ENCODE measurements at places on chromosomes 1 and 21. TPM values are rescaled to one million over a fixed set of nuclear protein-coding genes. Genes with fewer than 3 reads are reported as not detected.
A peak's percentile ranks its signal among the peaks of the same experiment; 100 is the strongest.

C8B gene
- polyA plus RNA-seq, result not detected

TMED5 gene
- polyA plus RNA-seq, result 27.9 TPM

SMIM1 gene
- polyA plus RNA-seq, result 5.7 TPM

WNT3A gene
- polyA plus RNA-seq, result not detected

ITLN2 gene
- polyA plus RNA-seq, result not detected

CDC20 gene
- 15.2 TPM for polyA plus RNA-seq

CR1L gene
- polyA plus RNA-seq, result not detected

KCNT2 gene
- polyA plus RNA-seq, result 7.0 TPM

FAM177B gene
- 0.41 TPM for polyA plus RNA-seq

SPATA17 gene
- 2.3 TPM for polyA plus RNA-seq

GRCh38 chr1:153345187-153346076 lies 3.2 kb downstream of the PGLYRP4 start:
- DNase-seq, result no peak

- DNase-seq, result no peak
Measured at GRCh38 chr1:224223819-224224714, 41.0 kb downstream of the DEGS1 start.

DNA sequence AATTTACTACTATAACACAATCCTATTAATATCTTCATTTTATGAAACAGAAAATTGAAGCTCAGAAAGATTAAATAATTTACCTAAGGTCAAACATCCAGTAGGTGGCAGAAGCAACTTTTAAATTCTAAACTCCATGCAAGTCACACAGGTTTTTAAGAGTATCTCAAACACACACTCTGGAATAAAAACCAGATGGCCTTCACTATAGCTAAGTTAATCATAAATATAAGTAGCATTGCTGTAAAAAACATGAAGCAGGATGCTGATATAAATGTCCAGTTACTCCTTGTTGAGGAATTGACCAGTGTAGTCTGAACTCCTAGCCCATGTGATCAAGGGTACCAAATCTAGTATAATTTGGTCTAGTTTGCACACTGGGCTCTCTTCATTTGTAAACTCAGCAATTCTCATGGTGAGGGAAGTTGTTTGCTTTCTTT lies 9.4 kb upstream of the FMO3 start:
- DNase-seq, result peak; percentile 50

- no peak for DNase-seq
Measured at GRCh38 chr1:227308367-227309336, 9.6 kb downstream of the CDC42BPA start.

DNA sequence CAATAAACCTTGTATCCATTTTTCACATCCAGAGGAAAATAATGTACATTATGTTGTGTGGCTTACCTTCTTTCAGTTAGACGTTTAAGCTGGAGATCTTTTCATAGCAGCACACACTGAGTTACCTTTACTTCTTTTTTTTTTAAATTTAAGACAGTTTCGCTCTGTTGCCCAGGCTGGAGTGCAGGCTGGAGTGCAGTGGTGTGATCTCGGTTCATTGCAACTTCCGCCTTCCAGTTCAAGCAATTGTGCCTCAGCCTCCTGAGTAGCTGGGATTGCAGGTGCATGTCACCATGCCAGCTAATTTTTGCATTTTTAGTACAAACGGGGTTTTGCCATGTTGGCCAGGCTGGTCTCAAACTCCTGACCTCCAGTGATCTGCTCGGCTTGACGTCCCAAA lies 7.4 kb upstream of the CAMTA1 start:
- DNase-seq, result no peak

GRCh38 chr1:41954533-41954944 lies 35.8 kb upstream of the HIVEP3 start:
- no peak for DNase-seq

DNA sequence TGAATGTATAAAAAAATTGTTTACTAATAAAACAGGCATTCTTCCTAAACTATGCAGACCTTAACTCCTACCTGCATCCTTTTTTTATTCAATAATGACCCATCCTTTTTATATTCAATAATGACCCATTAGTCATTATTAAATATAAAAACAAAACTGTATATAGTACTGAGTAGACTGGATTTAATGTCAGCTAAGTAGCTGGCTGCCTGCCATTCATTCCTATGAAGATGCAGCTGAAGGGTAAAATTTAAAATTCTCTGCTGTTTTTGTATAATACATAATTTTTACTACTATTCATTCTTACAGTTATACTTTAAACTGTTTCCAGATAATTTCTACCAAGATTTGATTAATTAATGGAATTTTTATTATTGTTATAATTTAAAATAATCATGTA lies 79.3 kb downstream of the DENND1B start:
- DNase-seq, result no peak

- no peak for DNase-seq
Measured at GRCh38 chr1:211382182-211382713, 55.6 kb downstream of the TRAF5 start.

GRCh38 chr1:14535619-14536355 lies 62.7 kb upstream of the KAZN start:
- no peak for DNase-seq

Measured in hindlimb muscle (tissue), 1 donor.